ENCODE measurements at places on chromosomes 3 and 15.

GRCh38 chr3:179682426-179683080 lies 29.7 kb downstream of the USP13 start:
- DNase-seq = no peak

DNA sequence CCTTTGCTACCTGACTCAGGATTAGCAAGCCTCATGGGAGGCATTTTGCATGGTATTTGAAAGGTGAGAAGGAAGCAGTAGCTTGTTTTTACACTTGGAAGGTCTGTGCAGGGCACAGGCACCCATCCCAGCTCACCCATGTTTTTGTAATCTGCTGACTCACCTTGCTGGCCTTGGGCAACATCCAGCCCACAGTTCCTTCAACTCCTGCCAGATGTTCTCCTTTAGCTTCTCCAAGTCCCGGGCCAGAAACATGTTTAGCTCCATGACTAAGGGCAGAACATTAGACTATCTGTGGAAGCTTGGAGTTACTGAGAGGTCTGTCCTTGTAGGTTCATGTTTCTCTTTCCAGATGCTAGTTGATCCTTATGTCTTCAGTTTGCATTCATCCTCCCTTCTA lies 12.4 kb upstream of the ZNF770 start:
- DNase-seq = no peak

GRCh38 chr3:11452885-11453847 lies 181.0 kb downstream of the ATG7 start:
- peak; percentile 23 for DNase-seq

DNA sequence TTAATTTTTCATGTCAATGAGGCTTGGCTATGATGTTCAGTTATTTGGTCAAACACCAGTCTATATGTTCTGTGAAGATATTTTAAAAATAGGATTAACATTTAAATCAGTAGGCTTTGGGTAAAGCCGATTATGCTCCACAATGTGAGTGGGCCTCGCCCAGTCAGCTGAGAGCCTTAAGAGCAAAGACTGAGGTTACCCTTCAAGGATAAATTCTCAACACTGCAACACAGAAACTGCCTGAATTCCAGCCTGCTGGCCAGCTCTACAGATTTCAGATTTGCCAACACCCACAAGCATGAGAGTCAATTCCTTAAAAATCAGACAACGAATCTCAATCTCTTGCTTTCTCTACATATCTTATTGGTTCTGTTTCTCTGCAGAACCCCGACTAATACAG lies 188.3 kb downstream of the PLCH1 start:
- DNase-seq = no peak

GRCh38 chr3:166446291-166446690 lies 609.1 kb upstream of the BCHE start:
- DNase-seq = no peak

- no peak for DNase-seq
Observed at GRCh38 chr3:169133178-169134161, 530.0 kb downstream of the MECOM start.

DNA sequence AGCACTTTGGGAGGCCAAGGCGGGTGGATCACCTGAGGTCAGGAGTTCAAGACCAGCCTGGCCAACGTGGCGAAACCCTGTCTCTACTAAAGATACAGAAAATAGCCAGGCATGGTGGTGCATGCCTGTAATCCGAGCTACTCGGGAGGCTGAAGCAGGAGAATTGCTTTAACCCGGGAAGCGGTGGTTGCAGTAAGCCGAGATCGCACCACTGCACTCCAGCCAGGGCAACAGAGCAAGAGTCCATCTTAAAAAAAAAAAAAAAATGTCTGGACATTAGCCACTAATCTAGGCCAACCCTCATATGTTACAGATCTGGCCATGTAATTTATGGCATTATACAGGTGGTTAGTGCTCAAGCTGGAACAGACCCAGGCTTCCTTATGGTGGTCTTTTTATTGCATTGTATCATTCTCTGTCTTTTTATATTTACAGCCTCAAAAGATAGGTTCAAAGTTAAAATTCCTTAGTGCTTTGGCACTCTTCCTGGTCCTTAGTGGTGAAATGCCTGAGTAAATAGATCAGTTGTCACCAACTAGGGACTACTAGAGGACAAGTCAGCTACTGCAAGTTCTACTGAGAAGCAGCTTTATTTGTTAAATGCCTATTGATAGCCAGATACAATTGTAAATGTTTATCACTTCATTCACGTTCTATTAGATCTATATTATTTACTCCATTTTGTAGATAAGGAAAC lies 16.0 kb downstream of the STARD9 start:
- DNase-seq = no peak

DNA sequence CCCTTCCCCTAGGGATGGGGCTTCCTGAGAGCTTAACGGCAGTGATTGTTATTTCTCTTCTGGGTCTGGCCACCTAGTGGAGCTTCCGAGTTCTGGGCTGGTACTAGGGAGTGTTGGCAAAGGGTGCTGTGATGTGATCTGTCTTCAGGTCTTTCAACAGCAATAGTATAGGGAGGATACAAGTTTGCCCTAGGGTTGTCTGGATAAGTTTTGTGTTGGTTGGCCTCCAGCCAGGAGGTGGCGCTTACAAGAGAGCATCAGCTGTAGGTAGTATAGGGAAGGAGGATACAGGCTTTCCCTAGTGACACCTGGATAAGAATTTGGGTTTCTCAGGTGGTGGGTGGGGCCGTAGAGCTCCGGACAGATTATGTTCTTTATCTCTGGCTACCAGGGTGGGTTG lies 19.2 kb upstream of the CPOX start:
- no peak for DNase-seq

DNA sequence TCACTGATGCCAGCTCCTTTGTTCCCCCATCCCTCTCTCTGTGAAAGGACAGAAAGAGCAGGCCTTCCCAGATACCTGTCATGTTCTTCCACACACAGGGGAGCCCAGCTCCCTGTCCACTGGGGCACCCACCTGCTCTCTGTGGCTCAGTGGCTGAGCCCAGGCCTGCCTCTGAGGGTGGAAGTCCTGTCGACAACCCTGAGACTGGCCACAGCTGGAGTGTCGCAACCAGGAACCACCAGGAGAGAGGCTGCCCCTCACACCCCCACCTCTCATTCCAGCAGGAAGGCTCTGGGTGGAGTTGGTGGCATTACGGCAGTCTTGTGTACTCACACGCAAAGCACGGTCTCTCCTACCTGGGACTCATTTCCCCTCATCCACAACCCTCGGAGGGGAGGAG lies 66.3 kb downstream of the MEGF11 start:
- no peak for DNase-seq

- no peak for DNase-seq
Observed at GRCh38 chr3:164095279-164095678, 983.0 kb downstream of the SI start.

GRCh38 chr3:104359546-104359945 lies 1007.2 kb upstream of the ALCAM start:
- DNase-seq = no peak

DNA sequence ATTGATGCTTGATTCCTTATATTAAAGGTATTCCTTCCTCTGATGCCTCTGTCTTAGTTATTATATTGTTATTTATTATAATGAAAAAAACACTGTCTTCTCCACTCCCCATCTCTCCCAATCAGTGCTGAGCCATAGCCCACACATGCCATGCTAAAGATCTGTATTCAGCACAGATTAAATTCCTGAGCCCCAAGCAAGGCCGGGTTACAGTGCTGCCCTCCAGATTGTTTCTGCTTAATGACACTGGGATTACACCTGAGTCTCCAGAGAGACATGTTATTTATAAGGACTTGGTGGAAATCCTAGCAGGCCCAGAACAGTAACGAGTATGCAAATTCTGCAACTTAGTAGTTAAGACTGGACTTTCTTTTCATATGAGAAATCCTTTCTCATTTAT lies 305.9 kb upstream of the UMPS start:
- DNase-seq = no peak

GRCh38 chr15:80475572-80475971 lies 71.4 kb downstream of the ARNT2 start:
- no peak for DNase-seq

DNA sequence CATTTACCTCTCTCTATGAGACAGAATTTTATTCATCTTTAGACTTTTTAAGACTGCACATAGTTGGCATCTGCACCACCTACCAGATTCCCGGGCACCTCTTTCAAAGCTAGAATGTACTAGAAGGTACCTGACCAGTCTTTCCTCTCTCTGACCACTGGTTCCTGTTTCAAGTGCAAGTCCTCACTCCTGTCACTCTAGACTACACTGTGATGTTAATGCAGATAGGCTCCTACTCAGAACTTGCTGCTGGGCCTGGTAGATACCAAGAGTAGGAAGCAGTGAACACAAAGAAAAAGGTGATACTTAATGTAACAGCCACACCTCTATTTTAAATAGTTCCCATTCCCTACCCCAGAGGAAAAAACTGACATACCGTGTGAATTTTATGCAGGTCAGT lies 8.1 kb upstream of the TCAIM start:
- no peak for DNase-seq

DNA sequence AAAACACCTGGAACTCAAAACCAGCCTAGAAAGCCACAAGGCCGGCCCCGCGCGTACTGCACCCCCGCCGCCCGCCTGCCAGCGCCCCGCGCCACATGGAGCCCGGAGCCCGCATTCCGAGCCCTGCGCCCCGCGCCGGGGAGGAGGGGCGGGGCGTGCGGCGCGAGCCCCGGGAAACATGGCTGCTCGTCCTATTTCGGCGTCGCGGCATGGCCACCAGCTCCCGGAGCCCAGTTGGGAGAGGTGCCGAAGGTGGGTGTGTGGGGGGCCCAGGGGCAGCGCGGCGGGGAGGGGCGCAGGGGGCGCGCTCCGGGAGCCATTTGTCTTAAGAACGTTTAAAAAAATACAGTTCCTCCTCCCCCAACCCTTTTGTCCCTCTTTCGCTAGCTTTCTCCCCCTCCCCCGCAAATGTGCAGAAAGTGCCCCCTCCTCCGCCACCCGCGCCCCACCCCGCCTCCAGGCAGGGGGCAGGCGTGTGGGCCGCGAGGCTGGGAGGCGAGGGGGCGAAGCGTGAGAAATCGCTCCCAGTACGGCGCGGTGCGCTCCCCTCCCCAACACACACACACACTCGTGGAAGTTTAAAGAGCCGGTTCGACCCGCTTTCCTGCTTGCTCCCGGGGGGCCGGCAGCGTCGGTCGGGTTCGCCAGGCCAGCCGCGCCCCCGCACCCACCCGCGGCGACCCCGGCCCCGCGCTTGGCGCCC lies 2.5 kb downstream of the ANP32A start:
- DNase-seq = peak; percentile 47

DNA sequence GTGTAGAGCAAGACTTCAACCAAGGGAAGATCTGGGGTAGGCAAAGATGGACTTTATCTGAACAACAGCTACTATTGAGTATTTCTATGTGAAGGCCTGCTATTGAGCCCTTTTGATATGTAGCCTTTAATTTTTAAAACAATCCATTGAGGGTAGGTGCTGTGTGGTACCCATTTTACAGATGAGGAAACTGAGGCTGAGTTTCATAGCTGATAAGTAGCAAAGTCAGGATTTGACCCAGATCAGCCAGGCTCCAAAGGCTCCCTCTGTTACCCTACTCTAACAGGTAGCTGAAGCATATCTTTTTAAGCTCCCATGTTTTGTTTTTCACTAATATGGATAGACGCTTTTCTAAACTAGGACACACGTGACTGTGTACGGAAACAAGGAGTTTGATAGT lies 2.4 kb upstream of the FGD5 start:
- DNase-seq = no peak

DNA sequence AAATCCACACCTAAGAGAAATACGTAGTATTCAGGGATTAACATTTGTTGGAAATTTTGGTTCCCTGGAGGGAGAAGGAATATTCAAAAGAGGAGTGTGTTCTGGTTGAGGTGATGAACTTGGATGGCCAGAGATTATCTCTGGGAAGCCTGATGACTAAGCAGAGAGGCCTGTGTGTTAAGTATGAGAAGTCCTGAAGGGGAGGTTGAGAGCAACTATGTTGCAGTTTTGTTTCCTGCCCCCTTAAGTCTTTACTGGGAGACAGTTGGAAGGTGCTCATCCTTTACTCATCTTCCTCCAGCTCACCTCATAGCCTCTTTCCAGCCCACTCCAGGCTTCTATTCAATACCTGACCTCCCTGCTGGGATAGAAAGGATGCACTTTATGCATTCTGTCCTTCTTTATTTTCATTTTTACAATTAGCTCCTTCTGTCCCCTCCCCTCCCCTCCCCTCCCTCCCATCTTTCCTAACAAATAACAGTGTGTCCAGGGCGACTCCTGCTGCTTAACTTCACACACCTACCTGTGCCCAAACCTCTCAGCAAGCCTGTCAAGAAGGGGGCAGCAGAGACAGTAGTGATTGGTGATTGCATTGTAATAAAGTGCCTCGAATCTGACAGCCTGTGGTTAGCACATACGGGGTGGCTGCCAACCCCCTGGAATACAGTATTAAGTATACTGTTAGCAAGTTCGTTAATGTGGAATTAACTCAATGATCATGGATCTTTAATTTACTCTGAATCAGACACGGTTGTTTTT lies 11.9 kb downstream of the RAP2B start:
- no peak for DNase-seq

GRCh38 chr3:52176180-52176752 lies 21.7 kb upstream of the ALAS1 start:
- no peak for DNase-seq

GRCh38 chr15:42139596-42139995 lies 16.8 kb downstream of the PLA2G4F start:
- DNase-seq = no peak

- DNase-seq = no peak
Observed at GRCh38 chr3:71226565-71227269, 356.8 kb downstream of the FOXP1 start.

DNA sequence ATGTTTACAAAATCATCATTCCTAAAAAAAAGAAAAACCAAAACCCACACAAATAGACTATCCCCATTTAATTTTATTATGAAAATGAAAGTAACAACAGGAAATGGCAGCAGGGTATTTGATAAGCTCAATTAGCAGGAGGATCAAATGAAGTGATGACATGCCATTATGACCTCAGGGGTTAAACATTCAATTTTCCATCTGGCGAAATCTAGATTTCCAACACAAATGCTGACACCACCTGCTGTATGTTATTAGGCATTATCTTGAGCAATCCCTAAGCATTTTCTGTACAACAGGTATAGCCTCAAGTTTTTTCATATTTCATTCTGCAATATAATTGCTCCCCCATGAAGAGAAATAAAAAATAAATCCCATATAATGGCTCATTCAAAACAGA lies 57.1 kb downstream of the SHQ1 start:
- no peak for DNase-seq

- no peak for DNase-seq
Observed at GRCh38 chr3:38588371-38588971, 61.0 kb downstream of the SCN5A start.

GRCh38 chr15:83784975-83785374 lies 131.1 kb downstream of the ADAMTSL3 start:
- no peak for DNase-seq

GRCh38 chr15:62257996-62258521 lies 93.0 kb upstream of the C2CD4B start:
- DNase-seq = no peak

GRCh38 chr3:105233010-105233409 lies 133.7 kb upstream of the ALCAM start:
- DNase-seq = no peak

GRCh38 chr3:10002951-10003350 lies 16.3 kb upstream of the EMC3 start:
- DNase-seq = no peak
